GM23338 (cell line): ENCODE measurements at places on chromosomes 6 and 20. TPM values are rescaled to one million over a fixed set of nuclear protein-coding genes. Genes with fewer than 3 reads are reported as not detected.

DNA sequence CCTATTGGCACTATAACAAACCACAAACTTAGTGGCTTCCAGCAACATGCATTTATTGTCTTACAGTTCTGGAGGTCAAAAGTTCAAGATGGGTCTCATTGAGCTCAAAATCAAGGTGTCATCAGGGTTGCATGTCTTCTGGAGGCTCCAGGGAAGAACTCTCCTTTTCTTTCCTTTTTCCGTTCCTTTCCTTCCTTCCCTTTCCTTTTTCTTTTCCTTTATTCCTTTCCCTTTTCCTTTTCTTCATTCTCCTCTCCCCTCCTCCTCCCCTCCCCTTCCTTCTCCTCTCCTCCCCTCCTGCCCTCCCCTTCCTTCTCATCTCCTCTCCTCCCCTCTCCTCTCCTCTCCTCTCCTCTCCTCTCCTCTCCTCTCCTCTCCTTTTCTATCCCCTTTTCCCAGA is 460.2 kb upstream of the CDH4 start:
- DNase-seq: no peak
- H3K27me3 ChIP-seq: no peaks in the 10 kb centered on the region
- H3K4me1 ChIP-seq: no peaks in the 10 kb centered on the region
- peaks cover 5% of the 10 kb centered on the region; the same call in 1 of the 2 replicates for H3K36me3 ChIP-seq
- H3K27ac ChIP-seq: no peak overlapping the region

GRCh38 chr6:88365230-88365629 is 199.1 kb upstream of the CNR1 start:
- H3K27me3 ChIP-seq: no peaks in the 10 kb centered on the region
- DNase-seq: no peak
- H3K4me3 ChIP-seq: no peak overlapping the region
- peaks cover 13% of the 10 kb centered on the region for H3K4me1 ChIP-seq

- H3K4me1 ChIP-seq: no peaks in the 10 kb centered on the region
- no peaks in the 10 kb centered on the region for H3K27me3 ChIP-seq
- H3K27ac ChIP-seq: no peak overlapping the region
- H3K4me3 ChIP-seq: no peak overlapping the region
Measured at GRCh38 chr6:7993952-7994351, 70.2 kb downstream of the BLOC1S5 start.

GRCh38 chr20:33303595-33303994 is 20.6 kb downstream of the BPIFB1 start:
- no peak for DNase-seq
- no peak overlapping the region for H3K27ac ChIP-seq
- no peaks in the 10 kb centered on the region for H3K27me3 ChIP-seq
- H3K4me1 ChIP-seq: no peaks in the 10 kb centered on the region
- H3K36me3 ChIP-seq: no peaks in the 10 kb centered on the region

DNA sequence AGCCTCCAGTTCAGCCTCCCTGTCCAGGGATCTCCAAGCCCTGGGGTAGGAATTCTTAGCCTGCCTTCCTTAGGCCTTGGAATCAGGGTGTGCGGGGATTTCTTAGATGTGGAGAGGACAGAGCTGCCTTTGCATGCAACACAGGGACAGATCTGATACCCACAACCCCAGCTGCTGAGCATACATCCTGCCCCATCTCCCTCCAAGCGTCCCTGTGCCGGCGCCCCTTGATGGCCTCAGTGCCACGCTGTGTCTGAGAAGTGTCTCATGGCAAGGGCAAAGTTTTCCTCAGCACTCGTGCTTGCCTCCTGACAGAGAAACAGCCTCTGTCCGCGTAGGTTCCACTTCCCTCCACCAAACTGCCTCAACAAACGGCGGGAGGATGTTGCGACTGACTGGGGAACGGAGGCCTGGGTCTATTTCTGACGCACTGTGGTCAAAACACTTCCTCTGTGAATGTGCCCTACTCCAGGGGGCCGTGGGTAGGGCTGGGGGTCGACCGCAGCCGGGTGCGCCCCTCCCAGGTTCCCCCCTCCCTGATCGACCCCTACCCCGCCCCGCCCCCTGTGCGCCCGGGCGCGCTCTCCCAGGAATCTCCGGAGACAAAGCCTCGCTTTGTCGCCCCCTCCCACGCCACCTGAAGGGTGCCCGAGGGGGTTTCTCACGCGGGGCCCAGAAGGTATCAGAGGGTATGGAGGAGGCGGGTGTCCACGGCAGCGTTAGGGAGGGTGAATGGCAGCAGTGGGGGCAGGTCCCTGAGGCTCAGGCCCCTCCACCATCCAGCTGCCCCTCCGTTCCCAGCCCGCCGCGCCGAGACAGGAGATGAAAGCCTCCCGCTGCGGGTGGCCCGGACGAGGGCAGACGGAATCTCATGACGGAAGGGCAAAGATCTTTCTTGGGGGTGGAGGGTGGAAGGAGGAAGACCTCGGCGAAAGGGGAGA is 806 bp downstream of the MICAL1 start:
- H3K4me3 ChIP-seq: peak overlapping the region; percentile 94
- DNase-seq: peak; percentile 48
- no peaks in the 10 kb centered on the region; the same call in 1 of the 2 replicates for H3K27me3 ChIP-seq

DNA sequence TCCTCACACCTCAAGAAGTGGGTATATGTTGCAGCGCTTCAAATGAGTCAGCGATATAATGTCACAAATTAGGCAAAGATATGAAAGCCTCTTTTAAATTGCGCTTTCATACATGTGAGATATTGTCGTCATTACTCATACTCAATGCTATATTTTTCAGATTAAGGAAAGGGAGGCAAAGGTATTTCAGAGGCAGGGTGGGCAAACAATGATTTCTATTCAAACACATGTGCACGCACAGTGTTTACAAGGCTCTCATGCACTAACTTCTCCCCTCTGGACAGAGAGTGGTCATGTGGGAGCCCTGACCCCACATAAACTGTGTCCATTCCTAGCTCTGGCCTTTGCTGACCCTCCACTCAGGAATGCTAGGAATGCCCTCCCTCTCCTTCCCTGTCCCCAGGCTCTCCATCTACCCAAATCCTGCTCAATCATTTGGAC is 112.1 kb upstream of the TMEM170B start:
- peak; percentile 42 for DNase-seq
- no peak overlapping the region for H3K27ac ChIP-seq
- peaks cover 23% of the 10 kb centered on the region for H3K4me1 ChIP-seq
- no peak overlapping the region for H3K4me3 ChIP-seq

- H3K4me1 ChIP-seq: peaks cover 22% of the 10 kb centered on the region
- H3K27me3 ChIP-seq: no peaks in the 10 kb centered on the region
- H3K27ac ChIP-seq: peak overlapping the region; percentile 76
Measured at GRCh38 chr6:89680551-89680950, 42.0 kb upstream of the LYRM2 start.

- no peak overlapping the region for H3K4me3 ChIP-seq
- H3K27ac ChIP-seq: no peak overlapping the region
- H3K4me1 ChIP-seq: no peaks in the 10 kb centered on the region
- H3K36me3 ChIP-seq: no peaks in the 10 kb centered on the region
- no peak for DNase-seq
- no peaks in the 10 kb centered on the region for H3K27me3 ChIP-seq
Measured at GRCh38 chr20:62296724-62297448, 5.9 kb upstream of the ADRM1 start.

DNA sequence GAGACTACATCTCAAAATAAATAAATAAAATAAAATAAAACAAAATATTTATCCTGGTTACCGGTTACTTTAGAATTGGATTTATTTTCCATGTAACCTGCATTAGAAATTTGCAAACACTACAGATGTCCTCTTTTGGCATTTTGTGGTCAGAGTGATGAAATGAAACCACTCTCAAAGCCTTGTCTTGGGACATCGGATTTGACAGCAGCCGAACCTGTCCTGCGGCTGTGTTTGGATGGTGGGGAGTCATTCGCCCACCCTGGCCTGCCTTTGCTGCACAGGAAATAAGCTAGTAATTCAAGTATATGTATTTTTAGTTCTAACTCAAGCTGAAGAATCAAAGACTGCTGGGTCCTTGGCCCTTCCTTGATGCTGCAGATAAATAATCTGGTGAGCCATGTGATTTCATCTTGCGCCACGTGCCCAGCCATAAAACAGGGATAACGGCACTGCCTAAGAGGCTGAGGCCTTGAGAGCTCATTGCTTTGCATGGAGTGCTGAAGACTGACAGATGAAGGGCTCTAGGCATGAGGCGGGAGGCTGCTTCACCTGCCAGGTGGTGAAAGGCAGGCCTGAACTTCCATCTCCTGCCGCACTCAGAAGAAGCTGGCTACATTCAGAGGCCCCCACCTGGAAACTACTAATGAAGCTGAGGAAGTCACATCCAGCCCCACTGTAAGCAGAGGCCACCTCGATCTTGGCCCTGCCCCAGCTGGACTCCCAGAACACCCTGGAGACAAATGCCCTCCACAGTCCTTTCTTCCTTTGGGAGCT is 76.9 kb downstream of the NOL4L start:
- H3K4me3 ChIP-seq: no peak overlapping the region
- H3K27ac ChIP-seq: no peak overlapping the region
- H3K27me3 ChIP-seq: no peaks in the 10 kb centered on the region
- DNase-seq: no peak
- peaks cover 27% of the 10 kb centered on the region for H3K4me1 ChIP-seq

- no peaks in the 10 kb centered on the region for H3K36me3 ChIP-seq
- no peaks in the 10 kb centered on the region for H3K27me3 ChIP-seq
- H3K4me1 ChIP-seq: no peaks in the 10 kb centered on the region
Measured at GRCh38 chr6:142796571-142796970, 148.4 kb downstream of the HIVEP2 start.

POPDC3 gene
- 5.1 TPM in 2 replicates for total RNA-seq

PLCB4 gene
- total RNA-seq: 5.9 and 16.1 TPM in 2 replicates

PGC gene
- not detected in 2 replicates for total RNA-seq

PLAGL1 gene
- 0.66 and 0.90 TPM in 2 replicates for total RNA-seq
